ENCODE measurements at places on chromosomes 2 and 18.

DNA sequence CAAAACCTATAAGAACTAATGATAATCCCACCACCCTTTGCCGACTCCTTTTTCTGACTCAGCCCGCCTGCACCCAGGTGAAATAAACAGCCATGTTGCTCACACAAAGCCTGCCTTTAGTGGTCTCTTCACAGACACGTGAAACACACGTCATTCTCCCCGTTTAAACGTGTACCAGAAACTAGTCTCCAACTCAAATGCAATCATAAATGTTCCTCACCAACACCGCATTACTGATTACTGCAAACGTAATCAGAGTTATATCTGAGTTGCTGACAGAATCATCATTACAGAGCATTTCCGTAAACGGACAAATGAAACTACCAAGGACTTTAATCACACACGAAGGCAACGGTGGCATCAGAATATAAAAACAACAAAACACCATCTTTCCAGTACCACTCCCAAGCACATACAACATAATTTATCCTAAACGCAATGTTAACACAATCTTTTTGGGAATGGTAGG lies 1.9 kb downstream of the CLK1 start:
- DNase-seq, result no peak

DNA sequence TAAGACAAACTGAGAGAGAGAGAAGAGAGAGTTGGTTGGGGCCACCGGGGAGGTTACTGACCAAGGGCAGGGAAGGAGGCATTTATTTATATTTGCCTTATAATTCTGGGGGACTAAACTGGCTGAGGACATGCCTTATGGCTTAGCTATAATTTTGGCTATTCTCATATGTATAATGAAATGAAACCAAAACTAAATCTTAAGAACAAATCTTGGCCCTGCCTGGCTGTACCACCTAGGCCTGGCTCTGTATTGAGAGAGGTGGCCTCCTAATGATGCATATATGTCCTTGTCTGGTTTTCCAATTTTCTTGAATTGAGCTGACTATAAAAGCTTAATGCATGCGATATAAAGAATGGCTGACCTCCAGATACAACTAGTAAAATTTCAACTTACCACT lies 3.5 kb upstream of the PPP1CB start:
- DNase-seq, result no peak

DNA sequence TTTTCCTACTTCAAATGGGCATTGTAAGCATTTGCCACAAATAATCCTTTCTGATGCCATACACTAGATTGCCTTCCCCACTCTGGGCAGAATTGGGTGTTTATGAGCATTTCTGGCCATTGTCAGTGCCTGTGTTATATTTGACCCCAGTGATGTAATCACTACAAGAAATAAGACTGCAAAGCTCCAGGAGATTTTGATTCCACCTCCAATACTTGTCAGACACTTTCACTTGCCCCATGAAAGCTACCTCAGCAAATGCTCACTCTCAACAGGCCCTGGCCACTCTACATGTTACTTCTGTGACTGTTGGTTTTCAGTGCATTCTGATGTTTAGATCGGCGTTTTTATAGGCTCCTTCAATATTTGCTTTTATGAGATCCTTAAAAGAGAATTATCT lies 135.1 kb downstream of the GFPT1 start:
- DNase-seq, result no peak

DNA sequence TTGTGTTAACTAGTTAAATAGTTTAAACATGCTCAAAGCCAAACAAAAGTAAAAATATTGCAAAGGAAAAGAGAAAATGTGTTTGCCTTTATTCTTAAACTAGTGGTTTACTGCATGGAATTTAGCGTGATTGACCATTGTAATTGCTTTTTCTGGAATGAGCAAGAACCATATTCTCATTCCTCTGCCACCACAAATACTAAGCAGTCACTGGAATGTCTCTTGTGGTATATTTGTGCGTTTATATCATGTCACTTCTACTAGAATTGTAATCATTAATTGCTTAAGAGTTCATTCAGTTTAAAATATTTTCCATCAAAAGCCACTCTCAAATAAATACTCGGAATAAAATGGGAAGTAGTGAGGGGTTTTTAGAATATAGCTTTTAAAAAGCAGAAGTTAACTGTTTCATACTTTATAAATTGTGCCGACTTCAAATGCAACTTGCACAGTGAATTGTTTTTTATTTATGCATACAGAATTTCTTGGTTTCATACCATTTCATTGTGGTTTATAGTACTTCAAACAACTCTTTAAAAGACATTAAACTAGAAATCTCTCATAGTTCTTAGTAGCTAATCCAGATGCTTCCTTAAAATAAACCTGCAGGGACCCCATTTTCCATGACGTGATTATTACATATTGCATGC lies 288.1 kb downstream of the EPHA4 start:
- no peak for DNase-seq

GRCh38 chr2:22991844-22992243 lies 393.1 kb upstream of the KLHL29 start:
- DNase-seq, result no peak

GRCh38 chr2:71898375-71898774 lies 249.3 kb downstream of the CYP26B1 start:
- DNase-seq, result no peak

GRCh38 chr2:112081262-112081661 lies 26.2 kb downstream of the TMEM87B start:
- no peak for DNase-seq

DNA sequence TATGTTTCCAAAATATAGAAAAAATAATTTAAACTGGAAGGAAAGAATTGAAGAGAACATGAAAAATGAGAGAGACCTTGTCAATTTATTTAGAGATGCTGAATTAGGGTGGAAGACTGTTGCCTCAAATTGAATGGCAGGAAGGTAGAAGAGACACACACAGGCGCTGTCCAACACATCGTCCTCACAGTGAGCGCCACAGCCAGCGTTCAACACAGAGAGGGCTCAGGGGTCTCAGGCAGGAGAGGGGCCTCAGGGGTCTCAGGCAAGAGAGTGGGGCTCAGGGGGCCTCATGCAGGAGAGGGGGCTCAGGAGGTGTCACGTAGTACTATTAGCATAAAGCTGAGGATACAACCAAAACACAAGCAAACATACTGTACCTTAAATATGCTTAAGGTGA lies 65.7 kb downstream of the TMEM18 start:
- no peak for DNase-seq

- DNase-seq, result no peak
Observed at GRCh38 chr18:58456625-58457024, 172.3 kb downstream of the ALPK2 start.

DNA sequence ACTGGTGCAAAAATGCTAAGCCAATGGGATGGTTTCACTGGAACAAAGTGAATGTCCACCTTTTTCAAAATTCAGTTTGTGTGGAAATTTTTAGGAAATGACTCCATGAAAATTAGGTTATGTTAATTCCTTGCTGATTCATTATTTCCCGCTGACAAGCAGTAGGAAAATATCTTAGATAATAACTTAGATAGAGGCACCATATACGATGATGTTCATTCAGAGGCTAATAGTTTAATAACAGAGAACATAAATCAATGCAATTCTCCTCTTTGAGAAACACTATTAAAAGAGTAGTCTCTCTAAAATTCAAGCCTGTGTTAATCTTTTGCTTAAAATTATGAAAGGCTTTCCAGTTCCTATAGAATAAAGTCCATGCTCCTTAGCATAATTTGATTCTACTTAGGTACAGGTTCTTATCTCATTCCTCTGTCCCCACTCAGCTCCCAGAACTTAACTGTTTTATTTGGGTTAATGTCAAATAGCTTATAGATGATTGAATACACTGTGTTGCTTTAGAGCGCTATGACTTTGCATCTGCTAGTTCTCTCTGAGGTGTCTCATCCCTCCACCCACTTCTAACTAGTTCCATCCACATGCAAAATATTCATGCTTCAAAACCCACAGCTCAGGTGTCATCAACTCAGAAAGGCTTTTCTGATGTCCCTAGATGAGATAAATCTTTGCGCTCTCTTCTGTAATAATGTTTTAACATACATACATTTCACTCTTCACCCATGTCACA lies 503.6 kb downstream of the ERBB4 start:
- DNase-seq, result no peak

GRCh38 chr2:102122115-102122514 lies 20.4 kb upstream of the IL1R1 start:
- no peak for DNase-seq

GRCh38 chr18:22433956-22434355 lies 16.2 kb upstream of the CTAGE1 start:
- no peak for DNase-seq

- DNase-seq, result no peak
Observed at GRCh38 chr2:75612862-75613243, 33.7 kb upstream of the MRPL19 start.

DNA sequence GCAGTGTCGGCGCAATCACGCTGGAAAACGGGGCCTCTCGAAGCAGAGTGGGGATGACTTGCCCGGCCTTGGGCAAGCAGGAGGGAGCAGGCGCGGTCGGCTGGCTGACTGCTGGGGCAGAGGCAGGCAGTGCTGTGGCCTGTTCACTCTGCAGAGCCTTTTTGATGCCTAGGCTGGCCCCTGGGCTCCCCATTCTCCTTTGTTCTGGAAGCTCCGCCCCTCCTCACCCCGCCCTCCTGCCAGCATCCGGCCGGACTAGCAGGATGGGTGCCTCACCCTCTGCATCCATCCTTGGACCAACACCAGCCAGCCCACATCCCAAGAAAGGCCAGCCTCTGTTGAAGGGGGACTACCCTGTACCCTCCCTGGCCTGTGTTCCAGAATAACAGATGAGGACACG lies at the start of gene ASPRV1:
TSS of gene ASPRV1 (minus strand) at position 136 of the 400 bp plus-strand sequence. CDS start 195 bp downstream, outside the sequence.
- no peak for DNase-seq

DNA sequence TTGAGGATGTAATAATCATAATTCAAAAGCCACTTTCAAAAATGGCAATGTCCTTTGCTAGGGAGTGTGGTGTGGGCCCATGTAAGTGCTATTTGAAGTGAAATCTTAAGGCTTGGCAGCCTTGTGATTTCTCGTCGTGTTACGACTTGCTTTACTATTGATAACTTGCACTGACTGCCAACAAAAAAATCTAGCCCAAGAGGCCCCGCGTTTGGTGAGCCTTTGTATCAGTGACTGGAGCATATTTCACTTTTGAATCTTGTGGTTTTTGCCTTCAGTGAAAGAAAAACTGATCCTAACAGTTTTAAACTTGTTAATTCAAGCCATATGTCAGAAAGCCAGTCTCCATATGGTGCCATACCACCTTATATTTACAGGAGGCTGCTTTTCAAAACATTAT lies 248.0 kb downstream of the TMEM182 start:
- DNase-seq, result no peak

- no peak for DNase-seq
Observed at GRCh38 chr2:134988994-134989605, 58.1 kb downstream of the MAP3K19 start.
